ENCODE measurements at places on chromosomes 16 and 17.

DNA sequence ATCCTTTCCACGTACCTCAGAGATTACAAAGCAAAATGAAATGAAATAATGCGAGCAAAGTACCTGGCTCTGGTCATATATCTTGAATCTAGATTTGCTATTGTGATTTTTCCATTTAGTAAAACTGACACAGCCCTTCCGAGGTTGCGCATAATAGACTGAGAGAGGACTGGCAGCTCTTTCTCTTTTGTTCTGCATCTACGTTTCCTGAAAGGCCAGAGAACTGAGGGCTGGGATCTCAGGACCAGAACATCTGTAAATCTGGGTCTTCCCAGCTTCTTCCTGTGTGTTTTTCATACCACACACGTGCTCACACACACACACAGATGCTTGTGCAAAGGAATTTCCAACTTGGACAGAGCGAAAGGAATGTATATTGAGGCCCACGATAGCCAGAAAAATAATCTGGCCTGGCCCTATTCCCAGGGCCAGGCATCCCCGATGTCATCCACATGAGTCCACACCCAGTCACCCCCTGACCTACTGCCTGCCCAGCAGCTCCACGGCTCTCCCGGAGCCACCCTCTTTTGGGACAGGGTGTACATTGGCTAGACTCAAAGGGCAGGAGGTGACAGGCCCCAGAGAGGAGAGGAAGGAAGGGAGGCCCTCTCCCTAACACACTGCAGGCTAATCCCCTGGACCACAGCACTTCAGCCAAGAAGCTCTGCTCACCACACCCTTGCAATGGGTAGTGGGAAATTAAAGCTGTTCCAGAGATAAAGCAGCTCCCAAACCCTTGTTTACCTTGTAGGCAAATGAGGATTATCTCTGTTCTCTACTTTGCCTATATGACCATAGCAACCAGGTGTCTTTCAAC, 41.8 kb downstream of the NOL11 start:
- DNase-seq, result peak; percentile 13

- no peak for DNase-seq
Measured at GRCh38 chr17:45101883-45102811, 30.2 kb downstream of the PLCD3 start.

GRCh38 chr17:38881600-38882191, 11.8 kb downstream of the LASP1 start:
- no peak for DNase-seq

GRCh38 chr16:25587783-25588182, 104.0 kb upstream of the HS3ST4 start:
- DNase-seq, result no peak

DNA sequence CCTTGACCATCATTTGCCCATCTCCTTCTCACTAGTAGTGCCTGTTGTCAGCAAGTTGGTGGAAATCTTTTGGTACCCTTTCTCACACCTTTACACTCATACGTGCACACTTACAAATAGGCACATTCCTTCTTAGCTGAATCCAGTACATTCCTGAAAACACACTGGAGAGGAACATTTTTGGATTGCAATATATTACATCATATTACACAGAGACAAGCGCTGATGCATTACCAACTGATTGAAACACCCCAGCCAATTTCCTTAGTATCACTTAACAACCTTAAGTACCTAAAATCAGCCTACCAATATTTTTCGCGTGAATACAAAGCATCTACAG, 64.1 kb downstream of the PLCG2 start:
- no peak for DNase-seq

- no peak for DNase-seq
Measured at GRCh38 chr17:80796430-80796861, 195.2 kb upstream of the CHMP6 start.

DNA sequence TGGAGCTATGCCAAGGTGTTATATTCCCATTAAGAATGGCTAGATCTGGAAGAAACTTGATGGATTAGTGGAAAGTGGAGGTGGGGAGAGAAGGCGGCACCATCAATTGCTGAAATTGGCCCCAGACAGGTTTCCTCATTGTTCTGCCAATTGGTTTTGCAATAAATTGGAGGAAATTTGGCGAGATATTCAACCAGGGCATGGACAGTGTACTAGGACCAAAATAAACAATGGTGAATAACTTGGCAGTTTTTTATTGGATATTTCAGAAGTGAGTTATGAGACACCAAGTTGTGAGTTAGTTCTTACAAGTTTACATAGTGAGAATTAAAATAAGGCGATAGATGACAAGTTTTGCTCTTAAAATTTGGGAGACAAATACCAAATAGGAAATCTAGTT, 41.1 kb upstream of the SOX9 start:
- no peak for DNase-seq

- DNase-seq, result no peak
Measured at GRCh38 chr17:2521257-2521656, 9.6 kb upstream of the METTL16 start.

DNA sequence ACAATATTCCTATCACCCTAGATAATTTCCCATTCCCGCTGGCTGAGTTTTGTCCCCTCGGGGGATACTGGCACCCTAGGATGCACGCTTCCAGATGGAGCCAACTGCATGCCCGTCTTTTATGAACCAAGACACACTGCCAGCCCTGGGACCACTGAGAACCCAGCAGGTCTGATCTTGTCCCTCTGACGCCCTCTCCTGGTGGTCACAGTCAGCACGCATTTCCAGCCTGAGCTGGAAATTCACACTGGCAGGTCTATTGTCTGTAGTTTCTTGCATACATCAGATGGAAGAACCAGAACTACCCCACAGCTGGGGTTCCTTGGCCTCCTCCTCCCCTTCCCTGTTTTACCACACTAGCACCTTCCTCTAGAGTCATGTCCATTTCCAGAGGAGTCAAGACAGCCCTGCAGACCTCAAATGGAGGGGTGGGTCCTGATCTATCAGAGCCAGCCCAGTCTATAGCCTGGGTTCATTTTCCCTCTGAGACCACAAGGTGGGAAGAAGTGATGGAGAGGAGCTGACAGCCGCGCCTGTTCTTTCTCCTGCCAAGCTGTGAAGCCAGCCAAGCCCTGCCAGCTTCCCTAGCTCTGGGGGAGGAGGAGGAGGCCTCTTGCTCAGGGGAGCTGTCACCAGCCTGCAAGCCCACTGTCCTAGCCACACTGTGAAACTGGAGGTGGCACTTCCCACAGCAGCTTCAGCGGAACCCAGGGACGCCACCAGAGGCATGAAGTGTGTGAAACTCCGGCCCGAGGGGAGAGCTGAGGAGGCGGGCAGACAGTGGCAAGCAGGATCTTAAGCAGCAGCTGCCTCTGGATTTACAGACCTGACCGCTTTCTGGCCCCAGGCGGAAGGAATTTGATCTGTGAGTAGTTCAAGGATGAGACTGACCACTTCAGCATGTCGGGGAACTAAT, 29.3 kb downstream of the MXRA7 start:
- peak; percentile 76 for DNase-seq

DNA sequence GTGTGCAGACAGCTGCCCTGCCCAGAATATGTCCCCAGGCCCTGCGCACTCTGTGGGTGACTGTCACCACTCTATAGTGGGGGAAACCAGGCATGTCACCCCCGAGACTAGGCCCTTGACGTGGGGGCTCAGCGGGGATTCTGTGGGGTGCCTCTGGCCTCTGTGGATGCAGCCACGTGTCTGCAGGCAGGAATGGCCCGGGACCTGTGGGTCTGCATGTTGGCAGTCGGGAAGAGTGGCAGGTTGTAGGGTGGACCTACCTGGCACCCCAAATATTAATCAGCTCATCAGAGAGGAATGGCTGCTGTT, 954 bp downstream of the IL32 start:
- DNase-seq, result no peak

DNA sequence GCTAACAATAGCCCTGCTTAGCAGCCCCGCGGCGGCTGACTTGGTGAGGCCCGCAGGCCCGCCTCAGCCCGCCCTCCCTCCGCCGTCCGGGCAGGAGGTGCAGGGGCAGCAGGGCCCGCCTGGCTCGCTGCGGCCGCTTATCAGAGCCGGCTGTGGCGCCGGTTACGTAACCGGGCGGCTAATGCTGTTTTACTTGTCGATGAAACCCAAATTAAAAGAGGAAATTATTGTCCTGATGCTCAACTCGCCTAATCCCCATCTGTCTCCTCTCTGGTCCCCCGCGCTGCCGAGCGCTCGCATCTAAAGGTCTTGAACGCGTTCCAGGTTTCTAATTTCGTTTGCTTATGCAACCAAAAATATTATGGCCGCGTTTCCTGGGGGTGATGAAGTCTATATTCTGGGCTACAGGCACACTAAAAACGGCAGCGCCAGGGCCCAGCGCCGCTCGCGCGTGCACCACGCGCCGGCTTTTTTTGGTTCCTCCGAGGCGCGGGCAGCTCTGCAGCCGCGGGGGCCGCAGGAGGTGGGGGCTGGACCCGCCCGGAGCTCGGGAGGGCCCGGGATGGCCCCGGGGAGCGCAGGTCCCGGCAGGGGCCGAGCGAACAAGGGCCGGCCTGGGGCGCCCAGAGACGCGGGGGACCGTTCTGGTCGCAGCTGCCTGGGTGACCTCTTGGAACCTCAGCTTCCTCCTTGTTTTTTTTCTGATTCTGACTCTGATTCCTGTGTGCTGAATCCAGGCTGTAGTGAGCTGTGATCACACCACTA, 65.2 kb upstream of the TOB1 start:
- DNase-seq, result peak; percentile 84

GRCh38 chr17:15290605-15291004, 25.5 kb upstream of the PMP22 start:
- DNase-seq, result no peak

- no peak for DNase-seq
Measured at GRCh38 chr17:31061678-31062077, 33.1 kb upstream of the NF1 start.

DNA sequence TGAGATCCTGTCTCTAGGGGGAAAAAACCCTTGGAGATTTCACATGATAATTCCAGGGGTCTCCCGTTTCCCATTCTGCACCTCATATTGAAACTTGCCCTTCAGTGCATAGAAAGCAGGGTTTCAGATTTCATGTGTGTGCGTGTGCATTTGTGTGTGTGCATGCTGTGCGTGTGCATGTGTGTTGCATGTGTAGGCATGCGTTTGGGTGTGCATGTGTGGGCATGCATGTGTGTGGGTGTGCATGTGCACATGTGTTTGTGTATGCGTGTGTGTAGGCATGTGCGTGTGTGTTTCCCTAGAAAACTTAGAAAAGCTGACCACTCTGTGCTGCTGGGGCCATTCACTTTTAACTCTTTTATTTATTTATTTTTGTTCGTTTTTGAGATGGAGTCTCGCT, 40.0 kb downstream of the IL21R start:
- DNase-seq, result no peak

DNA sequence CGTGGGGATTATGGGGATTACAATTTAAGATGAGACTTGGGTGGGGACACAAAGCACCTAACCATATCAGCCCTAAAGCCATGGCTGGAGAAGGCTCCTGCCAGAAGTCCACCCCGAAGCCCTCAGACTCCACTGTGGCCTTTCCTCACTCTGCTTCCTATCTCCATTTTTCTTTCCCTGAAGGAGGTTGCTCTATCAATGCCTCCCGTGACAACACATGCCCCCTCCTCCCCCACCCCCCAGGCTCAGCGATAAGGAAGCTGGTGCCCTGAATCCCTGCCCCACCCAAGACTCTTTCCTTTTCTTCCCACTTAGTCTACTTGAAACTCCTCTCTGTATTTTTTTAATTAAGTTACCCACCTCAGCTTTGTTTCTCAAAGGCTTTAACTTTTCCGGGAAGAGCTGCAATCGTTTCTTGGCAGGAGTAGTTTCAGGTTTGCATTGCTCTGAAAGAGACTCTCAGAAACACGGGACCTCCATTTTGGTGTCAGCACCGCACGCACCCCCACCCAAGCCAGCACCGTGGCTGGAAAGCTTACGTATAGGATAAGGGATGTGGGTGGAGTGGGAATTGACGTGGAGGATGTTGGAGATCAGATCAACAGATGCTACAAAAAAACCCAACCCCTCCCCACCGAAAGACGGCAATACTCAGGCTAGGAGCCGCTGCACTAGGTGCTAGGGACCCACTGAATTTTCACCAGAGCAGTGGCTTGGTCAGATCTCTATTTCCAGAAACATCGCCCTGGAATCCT, 15.2 kb upstream of the CA4 start:
- peak; percentile 78 for DNase-seq
